ENCODE measurements at places on chromosomes 7 and 10.

- no peak for DNase-seq
Measured at GRCh38 chr7:158473221-158473620, 114.4 kb downstream of the PTPRN2 start.

DNA sequence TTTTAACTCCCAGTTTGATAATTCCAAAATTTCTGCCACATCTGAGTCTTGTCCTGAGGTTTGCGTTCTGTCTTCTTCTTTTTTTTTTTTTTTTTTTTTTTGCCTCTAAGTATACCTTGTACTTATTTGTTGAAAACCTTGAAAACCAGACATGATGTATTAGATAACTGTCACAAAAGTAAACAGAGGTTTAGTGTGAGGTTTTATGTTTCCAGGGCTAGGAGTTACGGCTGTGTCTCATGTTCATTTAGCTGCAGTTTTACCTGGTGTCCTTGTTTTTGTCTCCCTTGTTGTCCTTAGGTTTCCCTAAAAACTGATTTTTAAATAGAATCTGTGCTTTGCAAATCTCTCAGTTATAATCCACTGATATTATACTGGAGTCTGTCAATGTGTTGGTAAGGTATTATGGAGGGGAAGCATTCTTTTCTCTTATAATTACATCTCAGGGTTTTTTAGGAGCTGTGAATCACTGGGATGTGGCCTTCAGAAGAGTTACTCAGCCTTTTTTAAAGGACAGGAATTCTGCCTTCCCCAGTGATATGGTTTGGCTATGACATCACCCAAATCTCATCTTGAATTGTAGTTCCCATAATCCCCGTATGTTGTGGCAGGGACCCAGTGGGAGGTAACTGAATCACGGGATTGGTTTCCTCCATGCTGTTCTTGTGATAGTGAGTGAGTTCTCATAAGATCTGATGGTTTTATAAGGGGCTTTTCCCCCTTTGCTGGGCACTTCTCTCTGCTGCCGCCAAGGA is 95.0 kb downstream of the CDCA7L start:
- peak; percentile 63 for DNase-seq

GRCh38 chr7:150668472-150668911 is 17.0 kb upstream of the GIMAP2 start:
- no peak for DNase-seq

GRCh38 chr10:99881371-99881770 is 98.9 kb downstream of the ABCC2 start:
- no peak for DNase-seq

- DNase-seq, result no peak
Measured at GRCh38 chr10:29319205-29319781, 30.4 kb downstream of the LYZL1 start.

DNA sequence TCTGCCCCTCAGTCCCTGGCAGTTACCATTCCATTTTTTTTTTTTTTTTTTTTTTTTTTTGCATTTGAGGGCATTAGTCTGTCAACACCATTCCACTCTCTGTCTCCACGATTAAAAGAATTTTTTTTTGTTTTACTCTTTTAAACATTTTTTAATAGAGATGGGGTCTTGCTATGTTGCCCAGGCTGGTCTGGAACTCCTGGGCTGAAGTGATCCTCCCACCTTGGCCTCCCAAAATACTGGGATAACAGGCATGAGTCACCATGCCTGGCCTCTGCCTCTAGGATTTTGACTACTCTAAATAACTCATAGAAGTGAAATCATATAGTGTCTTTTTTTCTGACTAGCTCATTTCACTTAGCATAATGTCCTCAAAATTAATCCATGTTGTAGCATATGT is 16.5 kb upstream of the CLDN3 start:
- DNase-seq, result no peak

- DNase-seq, result no peak
Measured at GRCh38 chr10:53013201-53013810, 240.7 kb upstream of the MBL2 start.

DNA sequence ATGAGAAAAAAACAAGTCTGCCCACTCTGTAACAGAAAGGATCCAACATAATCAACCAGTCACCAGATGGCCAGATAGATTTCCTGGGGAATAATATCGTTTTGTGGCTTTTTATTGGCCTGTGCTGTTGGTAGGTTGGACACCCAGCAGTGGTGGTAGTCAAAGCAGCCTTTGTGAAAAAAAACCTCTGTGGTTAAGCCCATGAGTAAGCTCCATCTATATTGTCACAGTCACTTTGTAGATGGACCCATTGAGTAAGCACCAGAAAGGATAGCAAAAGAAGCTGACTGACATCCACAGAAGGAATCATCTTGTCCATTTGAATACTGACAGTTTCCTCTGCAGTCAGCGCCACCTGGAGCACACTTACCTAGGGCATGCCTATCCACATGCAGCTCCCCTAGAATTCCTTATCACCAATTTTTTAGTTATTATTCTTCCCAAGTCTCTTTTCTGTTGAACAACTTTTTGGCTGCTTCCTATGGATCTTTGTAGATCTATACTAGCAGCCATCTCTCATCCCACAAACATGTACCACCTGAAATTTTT is 96.9 kb downstream of the IQUB start:
- peak; percentile 41 for DNase-seq

DNA sequence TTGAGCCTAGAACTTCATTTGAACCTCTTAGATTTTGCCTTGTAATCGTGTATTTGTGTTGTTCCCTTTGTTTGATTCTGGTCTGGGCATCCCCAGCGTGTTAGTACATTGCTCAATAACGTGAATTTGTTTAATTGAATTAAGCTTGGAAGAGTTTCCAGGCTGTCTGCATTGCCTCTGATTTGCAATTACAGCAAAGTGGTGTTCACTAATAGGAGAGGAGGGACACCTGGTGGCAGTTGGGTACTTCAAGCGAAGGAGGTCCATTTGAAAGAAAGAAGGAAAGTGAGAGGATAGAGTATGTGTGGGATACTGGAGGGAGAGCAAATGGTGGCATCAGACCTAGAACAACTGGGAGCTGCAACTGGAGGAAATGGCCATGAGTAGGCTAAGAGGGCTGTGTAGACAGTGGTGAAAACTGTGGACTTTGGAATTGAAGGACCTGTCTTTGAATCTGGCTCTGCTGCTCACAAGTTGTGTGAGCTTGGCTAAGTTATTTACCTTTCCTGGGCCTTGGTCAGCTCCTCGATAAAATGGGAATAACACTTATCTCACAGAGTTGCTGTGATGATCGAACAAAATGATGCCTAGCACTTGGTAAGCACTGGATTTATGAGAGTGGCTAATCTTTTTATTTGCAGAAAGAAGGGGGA is 15.1 kb downstream of the LSMEM1 start:
- DNase-seq, result peak; percentile 44

- DNase-seq, result no peak
Measured at GRCh38 chr7:47634273-47634672, 52.4 kb upstream of the TNS3 start.

DNA sequence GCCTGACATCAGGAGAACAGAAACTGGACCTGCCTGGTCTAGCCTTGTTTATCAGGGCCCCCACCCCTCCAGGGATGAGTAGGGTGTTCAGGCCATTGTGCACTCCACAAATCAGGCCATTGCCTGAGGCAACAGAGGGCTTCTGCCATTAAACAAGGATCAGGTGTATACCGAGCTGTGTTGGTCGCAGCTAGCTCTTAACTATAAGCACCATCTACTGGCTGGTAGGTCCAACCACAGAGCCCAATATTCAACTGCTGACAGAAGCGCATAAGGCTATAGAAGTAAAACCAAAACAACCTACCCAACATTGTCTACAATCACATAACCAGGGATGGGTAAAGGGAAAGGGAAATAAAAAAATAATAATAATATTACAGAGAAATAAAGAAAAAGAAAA is 451.7 kb upstream of the TEX47 start:
- no peak for DNase-seq

DNA sequence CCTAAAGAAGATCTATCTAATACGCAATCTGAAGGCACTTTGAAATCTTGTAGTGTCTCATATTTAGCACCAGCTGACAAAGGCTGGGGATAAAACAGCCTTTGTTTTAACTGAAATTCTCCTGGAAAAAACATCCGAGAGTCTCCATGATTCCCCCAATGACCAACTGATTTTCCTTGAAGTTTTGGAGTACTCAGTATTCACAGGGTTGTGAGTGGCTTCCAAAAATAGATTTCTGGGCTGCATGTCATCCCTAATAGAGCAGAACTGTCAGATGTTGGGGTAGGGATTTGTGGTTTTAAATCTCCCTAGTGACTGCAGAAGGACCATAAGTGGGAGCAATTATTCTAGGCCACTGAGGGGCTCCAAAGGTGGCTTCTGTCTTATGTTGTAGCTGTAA is 206.4 kb downstream of the TAX1BP1 start:
- DNase-seq, result no peak

Measured in RCC 7860 (cell line).